ENCODE measurements at places on chromosomes 5 and 9. TPM values are rescaled to one million over a fixed set of nuclear protein-coding genes. Genes with fewer than 3 reads are reported as not detected.

- DNase-seq = no peak
Observed at GRCh38 chr9:39108145-39108544, 179.8 kb downstream of the CNTNAP3 start.

DNA sequence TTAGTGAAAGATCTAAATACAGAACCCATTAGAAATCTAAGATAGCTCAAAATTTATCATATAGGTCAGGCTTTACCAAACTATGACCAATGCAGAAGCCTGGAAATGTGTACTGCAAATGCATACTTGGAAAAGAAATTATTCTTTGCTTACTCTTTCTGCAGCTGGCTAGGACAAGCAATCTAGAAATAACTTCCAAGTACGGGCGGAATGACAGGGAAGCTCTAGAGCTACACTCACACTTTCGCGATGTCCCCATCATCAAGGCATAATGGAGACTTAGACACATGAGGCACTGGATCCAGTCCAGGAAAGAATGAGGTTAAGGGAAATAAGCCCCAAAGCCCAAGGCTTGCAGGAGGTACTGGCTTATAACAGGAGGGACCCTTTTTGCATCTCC, 22.4 kb upstream of the MAP1B start:
- DNase-seq = no peak

DNA sequence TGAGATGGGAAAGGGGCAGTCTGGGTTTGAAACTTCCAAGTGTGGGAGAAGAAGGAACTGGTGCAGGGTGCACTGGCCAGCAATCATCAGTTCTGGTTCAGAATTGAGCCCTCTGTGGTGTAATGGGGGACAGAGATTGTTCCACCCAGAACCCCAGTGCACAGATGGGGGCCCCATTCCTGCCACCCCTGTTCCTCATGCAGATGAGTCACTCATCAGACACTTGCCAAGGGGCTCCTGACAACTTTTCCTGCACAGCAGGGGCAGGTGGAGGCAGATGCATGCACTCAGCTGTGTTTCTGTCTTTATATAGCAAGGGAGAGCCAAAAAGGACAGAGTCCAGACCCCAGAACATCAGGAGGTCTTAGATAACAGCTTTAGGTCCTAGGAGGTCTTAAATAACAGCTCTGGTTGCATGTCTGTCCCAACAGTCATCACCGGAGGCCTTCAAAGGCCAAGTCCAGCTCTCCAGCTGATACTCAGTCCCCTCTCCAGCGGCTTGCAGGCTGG, 252.9 kb downstream of the HSPA4 start:
- no peak for DNase-seq

GRCh38 chr9:123208626-123209174, 59.7 kb downstream of the STRBP start:
- DNase-seq = no peak

DNA sequence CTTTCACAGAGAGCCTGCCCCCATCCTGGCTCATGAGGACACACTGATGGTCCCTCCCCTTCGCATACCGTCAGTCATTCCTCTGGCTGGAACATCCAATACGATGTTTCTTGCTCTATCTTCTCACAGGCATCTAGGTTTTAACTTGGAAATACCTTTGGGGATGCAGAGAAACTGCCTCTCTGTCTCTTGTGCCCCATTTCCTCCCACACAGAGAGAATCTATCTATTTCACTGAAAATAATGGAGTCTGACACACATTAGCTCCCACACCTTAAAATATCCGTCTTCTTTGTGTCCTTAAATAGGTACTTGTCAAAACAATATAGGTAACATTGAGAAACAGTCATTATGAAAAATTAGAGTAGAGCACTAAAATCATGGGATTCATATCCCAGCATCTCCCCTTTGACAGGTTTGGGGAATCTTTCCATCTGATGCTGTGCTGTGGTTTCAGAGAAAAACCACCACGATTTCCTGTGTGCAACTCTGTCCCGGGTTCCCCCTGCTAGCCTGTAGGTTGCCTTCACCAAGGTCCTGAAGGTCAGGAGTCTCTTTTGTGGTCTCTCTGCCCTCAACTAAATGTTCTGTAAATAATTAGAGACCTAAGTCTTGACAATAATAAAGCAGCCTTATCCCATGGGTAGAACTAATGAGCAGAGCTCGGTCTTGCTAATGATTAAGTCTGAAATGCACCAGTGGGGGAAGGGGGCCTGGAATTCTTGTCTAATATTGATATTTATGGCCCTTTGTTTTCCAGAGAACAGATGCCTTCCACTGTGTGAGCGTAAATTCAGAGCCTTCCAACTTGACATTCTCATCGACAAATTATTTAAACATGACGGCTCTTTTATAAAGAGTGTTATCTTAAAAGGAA, 371.0 kb downstream of the ICE1 start:
- DNase-seq = no peak

DNA sequence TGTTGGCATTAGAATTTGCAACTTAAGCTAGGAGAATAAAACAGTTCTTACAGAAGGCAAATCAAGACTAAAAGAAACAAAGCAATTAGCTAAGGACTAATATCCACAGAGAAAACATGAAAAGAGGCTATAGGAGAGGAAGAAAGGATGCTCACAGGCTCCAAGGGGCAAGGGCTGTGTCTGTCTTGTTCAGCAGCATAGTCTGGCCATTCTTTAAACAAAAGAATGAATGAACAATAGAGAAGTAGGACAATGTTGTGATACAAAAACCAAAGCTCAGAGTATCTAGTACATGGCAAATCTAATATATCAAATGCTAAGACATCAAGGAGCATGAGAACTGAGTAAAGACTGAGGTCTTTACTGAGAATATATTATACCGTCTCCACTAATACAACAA, 39.5 kb downstream of the PLPP1 start:
- no peak for DNase-seq

DNA sequence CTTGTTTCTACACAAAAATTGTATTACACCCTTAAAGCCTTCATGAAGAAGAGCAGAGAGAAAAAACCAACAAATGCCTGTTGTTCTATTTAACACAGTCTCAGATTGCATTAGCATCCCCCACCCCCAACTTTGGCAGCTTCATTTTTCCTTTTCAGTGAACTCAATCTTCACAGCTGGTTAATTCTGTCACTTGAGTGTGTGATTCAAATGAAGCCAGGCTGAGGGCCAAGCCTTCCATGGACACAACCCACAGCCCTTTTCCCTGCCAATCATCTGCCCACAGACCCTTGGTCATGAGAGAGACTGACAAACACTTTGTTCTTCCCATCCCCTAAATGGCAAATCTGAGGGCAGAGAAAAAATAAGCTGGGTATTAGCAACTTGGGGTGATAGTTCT, 217.5 kb upstream of the NMUR2 start:
- no peak for DNase-seq

DNA sequence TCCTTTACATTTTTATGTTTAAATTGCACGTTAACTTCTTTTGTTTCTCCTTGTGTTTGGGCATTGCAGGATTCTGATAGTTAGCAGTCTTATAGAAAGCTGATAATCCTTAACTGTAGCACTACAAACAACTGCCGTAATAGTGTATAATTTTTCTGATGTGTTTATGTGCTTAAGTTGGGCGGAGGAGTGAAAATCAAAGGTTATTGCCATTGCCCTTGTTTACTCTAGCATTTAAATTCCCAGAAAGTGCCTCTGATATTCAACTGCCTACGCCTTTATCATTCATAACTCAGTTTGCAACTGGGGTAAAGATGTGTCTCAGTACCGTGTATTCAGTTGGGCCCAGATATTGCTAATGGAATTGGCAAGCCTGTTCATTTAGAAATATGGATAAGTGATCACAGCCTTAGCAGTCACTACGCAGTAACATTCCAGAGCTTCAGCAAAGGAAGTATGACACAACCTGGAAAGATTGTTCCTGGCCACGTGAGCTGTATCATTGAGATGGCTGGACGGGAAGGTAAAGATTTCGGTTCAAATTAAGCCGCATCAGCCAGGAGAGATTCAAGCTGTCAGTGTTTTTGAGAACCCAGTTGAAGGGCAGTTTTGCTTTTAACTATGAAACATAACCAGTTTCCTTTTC, 28.1 kb upstream of the LRRTM2 start:
- no peak for DNase-seq

- no peak for DNase-seq
Observed at GRCh38 chr9:16039218-16039987, 486.6 kb downstream of the CCDC171 start.

- DNase-seq = no peak
Observed at GRCh38 chr9:123607479-123607878, 251.5 kb downstream of the CRB2 start.

GRCh38 chr9:93058355-93059010, at the start of gene SUSD3:
Gene SUSD3 (plus strand): TSS chr9:93058701. CDS start chr9:93058743, 42 bp downstream.
- peak; percentile 64 for DNase-seq

GRCh38 chr5:53032188-53032587, 43.0 kb downstream of the ITGA2 start:
- DNase-seq = no peak

DNA sequence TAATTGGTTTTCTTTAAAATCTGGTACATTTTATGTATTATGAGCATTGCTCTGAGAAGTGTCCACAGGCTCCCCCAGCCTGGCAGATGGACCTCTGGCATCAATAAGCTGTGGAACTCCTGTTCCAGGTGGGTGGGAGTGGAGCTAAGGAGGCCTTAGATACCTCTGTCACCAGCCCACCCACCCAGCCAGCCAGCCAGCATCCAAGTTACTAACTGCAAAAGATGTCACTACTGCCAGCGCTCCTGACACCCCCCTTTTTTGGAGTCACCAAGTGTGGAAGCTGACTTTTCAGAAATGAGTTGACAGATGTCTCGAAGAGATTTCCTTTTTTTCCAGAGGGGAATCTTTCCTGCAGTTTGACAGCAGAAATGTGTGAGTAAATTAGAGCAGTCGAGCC, 111.2 kb downstream of the GALNT10 start:
- no peak for DNase-seq

DNA sequence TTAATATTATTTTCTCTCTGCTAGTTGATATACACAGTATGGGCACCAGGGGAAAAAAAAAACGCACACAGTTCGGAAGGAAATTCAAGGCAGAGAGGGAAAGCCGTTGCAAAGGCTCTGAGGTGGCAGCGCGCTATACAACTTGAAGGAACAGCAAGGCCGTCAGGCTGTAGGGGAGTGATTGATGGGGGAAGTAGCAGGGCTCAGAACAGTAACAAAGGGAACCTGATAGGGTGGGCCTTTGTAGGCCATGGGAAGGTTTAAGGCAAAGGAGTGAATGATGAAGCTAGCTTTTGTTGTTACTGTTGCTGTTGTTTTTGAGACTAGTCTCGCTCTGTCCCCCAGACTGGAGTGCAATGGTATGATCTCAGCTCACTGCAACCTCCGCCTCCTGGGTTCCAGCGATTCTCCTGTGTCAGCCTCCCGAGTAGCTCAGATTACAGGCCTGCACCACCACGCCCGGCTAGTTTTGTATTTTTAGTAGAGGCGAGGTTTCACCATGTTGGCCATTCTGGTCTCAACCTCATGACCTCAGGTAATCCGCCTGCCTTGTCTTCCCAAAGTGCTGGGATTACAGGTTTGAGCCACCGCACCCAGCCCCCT, 27.0 kb downstream of the AQP7 start:
- DNase-seq = no peak

DNA sequence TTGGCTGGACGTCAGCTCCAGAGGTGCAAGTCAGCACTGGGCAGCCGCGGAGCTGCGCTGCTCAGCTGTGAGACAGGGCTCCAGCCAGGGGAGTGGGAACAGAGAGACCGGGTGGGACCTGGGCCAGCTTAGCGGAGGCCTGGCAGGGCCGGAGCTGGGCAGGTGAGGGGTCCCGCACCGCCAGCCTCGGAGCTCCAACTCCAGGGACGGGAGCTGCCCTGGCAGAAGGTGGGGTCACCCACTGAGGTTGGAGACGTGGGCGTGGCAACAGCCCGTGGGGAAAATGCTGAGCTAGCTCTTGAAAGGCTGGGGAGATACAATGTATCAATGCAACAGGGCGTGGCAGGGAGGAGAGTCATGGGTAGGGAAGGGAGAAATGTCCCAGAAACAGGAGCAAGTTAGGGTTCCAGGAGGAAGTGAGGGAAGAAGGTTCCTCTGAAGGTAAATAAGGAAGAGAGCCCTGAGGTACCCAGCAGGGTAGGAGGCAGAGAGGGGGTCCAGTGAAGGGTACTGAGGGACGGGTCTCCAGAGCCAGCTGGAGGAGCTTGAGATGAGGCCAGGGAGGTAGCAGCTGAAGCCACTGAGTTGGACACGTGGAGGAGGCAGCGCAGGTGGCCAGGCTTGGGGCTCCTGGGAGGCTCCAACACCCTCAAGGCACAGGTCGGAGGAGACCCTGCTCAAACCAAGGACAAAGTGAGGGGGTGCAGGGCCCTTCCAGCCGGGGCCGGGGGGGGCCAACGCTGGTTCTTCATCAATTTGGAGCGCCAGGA, 736 bp upstream of the NKD2 start:
- peak; percentile 38 for DNase-seq

GRCh38 chr5:103942587-103943186, 380.1 kb upstream of the NUDT12 start:
- no peak for DNase-seq

DNA sequence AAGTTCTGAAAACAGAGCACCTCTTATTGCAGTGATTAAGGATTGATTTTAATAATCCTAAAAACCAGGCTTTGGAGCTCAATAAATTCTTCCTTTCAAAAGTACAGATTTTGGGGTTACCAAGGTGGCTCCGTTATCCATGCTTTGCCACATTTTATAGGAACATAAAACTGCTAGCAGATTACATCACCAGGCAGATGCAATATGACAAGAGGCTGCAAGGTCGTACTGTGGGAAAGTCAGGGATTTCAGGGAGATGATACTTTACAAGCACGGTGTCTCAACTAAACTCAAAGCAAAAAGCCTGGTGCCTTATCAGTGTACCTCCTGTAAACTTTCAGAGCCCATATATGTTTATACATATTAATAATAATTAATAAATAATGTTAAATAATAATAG, 28.6 kb downstream of the ADAMTSL1 start:
- DNase-seq = no peak

Gene AGXT2
- not detected for total RNA-seq

Gene NRG2
- total RNA-seq = 13.9 TPM

Gene FSD1L
- total RNA-seq = 5.0 TPM

Gene CHSY3
- total RNA-seq = 0.96 TPM

Gene ARSI
- 0.65 TPM for total RNA-seq

Gene HCN1
- not detected for total RNA-seq

Gene PCDHGA11
- total RNA-seq = 5.1 TPM

Gene NEURL1B
- 35.0 TPM for total RNA-seq

All from ureter (tissue), 1 donor.